ENCODE measurements at places on chromosomes 4 and X. TPM values are rescaled to one million over a fixed set of nuclear protein-coding genes. Genes with fewer than 3 reads are reported as not detected.

TMEM35A gene
- total RNA-seq: 0.85 TPM

CLDN22 gene
- not detected for total RNA-seq

ZC4H2 gene
- total RNA-seq: 13.1 TPM

GRCh38 chr4:52202931-52203330 lies 151.8 kb downstream of the SPATA18 start:
- H3K36me3 ChIP-seq: no peaks in the 10 kb centered on the region
- H3K27ac ChIP-seq: no peak overlapping the region
- H3K4me3 ChIP-seq: no peak overlapping the region
- H3K27me3 ChIP-seq: peaks cover 3% of the 10 kb centered on the region

- no peak overlapping the region for H3K4me3 ChIP-seq
- no peak overlapping the region for H3K27ac ChIP-seq
- no peaks in the 10 kb centered on the region for H3K27me3 ChIP-seq
Observed at GRCh38 chr4:136706942-136707341, 825.4 kb downstream of the PCDH18 start.

GRCh38 chr4:126748736-126749135 lies 884.0 kb upstream of the INTU start:
- no peaks in the 10 kb centered on the region for H3K27me3 ChIP-seq
- no peak overlapping the region for H3K4me3 ChIP-seq
- no peak for DNase-seq
- H3K36me3 ChIP-seq: peaks cover 5% of the 10 kb centered on the region
- H3K27ac ChIP-seq: no peak overlapping the region

DNA sequence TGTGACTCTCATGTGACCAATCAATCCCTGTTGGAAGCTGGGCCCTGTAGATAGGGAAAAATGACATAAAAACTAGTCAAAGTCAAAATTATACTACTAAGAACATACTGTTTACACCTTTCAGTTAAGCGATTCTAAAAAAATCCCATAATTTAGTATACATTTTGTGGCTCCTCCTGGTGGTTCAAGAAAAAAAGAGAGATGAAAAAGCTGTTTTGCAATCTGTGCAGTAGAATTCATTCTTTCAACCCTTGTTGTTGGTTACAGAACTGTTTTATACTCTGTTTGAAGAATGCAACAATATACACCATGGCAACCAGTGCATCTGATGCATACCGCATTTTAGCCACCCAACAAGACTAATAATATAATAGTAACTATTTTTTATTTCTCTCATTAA lies 66.8 kb upstream of the ANK2 start:
- H3K27me3 ChIP-seq: no peaks in the 10 kb centered on the region
- H3K4me1 ChIP-seq: no peaks in the 10 kb centered on the region
- DNase-seq: no peak
- H3K36me3 ChIP-seq: no peaks in the 10 kb centered on the region
- no peak overlapping the region for H3K4me3 ChIP-seq
- no peak overlapping the region for H3K27ac ChIP-seq

DNA sequence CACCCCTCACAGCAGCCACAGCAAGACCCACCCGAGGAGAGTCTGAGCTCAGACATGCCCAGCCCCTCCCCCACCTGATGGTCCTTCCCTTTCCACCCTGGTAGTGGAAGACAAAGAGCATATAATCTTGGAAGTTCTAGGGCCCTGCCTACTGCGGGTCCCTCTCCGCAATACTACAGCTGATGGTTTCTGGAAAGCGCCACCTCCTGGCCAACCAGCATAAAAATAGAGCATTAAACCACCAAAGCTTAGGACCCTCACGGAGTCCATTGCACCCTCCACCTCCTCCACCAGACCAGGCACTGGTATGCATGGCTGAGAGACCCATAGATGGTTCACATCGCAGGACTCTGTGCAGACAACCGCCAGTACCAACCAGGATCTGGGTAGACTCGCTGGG lies 78.2 kb downstream of the SH3BGRL start:
- peaks cover 7% of the 10 kb centered on the region for H3K36me3 ChIP-seq
- DNase-seq: no peak
- H3K4me1 ChIP-seq: no peaks in the 10 kb centered on the region
- no peak overlapping the region for H3K27ac ChIP-seq
- H3K27me3 ChIP-seq: no peaks in the 10 kb centered on the region

GRCh38 chr4:77586951-77587383 lies 18.7 kb upstream of the CXCL13 start:
- peak overlapping the region; percentile 17 for H3K27ac ChIP-seq
- no peak overlapping the region for H3K4me3 ChIP-seq
- H3K27me3 ChIP-seq: peaks cover 5% of the 10 kb centered on the region
- H3K36me3 ChIP-seq: no peaks in the 10 kb centered on the region
- peaks cover 18% of the 10 kb centered on the region for H3K4me1 ChIP-seq
- DNase-seq: no peak
